Heart right ventricle (tissue), 16 donors: ENCODE measurements at places on chromosomes 13 and 19. TPM values are rescaled to one million over a fixed set of nuclear protein-coding genes. Genes with fewer than 3 reads are reported as not detected.

DNA sequence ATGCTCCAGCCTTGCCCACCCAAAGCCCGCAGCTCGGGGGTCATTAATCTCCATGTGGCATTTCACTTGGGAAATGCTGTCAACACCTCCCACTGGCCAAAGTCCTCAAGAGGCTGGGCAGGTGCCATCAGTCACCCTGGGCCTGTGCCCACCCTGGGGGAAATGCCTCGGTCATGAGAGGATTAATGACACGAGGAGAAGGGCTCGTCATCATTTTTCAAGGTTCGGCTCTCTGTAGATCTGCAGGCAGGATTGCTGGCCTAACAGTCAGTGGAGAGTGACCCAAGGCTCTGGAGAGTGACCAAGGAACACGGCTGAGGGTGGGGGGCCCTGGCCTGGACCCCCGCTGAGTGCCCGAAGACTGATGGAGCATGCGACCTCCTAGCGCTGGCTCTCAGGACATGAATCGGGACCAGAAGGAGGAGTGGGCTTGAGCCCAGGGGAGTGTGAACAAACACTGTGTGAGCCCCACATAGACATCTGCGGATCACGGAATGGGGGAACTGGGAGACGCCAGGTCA is 15.2 kb upstream of the KCTD15 start:
- no peak overlapping the region for H3K27ac ChIP-seq
- no peaks in the 10 kb centered on the region for H3K4me1 ChIP-seq
- DNase-seq, result no peak

- no peaks in the 10 kb centered on the region for H3K4me1 ChIP-seq
- no peak for DNase-seq
- H3K36me3 ChIP-seq, result no peaks in the 10 kb centered on the region
- H3K4me3 ChIP-seq, result no peak overlapping the region
Observed at GRCh38 chr19:56956503-56957226, 116.1 kb upstream of the PEG3 start.

Gene ZNF726
- total RNA-seq, result 0.44 TPM

GRCh38 chr19:34041925-34042521 is 130.3 kb upstream of the LSM14A start:
- no peaks in the 10 kb centered on the region for H3K36me3 ChIP-seq
- H3K27me3 ChIP-seq, result no peaks in the 10 kb centered on the region
- peak; percentile 68 for DNase-seq
- H3K27ac ChIP-seq, result no peak overlapping the region
- no peak overlapping the region for H3K4me3 ChIP-seq
- no peaks in the 10 kb centered on the region for H3K4me1 ChIP-seq

DNA sequence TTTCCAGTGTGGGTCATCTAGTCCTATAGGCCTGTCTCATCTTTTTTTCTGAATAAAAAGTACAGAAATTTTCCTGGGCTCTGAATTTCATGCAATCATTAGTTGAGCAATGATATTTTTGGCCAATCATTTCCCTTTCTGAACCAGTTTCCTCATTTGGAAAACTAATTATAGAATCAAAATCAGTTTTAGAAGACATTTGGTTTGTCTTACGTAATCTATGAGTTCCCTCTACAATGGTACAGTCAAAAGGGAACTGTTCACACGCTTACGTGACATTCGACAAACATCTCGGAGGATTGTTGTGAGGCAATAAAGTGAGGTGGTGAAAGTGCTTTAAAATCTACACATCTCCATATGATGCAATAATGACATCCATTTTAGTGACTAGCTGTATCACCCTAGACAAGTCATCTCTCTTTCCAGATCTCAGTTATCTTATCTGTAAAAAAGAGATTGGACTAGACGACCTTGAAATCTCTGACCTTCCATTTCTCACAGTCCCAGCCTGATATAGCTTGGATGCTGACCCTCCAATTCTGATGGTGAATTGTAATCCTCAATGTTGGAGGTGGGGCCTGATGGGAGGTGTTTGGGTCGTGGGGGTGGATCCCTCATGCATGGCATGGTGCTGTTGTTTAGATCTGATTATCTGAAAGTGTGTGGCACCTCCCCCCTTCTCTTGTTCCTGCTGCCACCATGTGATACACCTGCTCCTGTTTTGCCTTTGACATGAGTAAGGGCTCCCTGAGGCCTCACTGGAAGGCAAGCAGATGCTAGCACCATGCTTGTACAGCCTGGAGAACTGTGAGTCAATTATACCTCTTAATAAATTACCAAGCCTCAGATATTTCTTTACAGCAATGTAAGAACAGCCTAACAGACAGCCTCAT is 26.7 kb downstream of the FLT1 start:
- H3K4me1 ChIP-seq, result peaks cover 77% of the 10 kb centered on the region
- no peak for DNase-seq
- no peaks in the 10 kb centered on the region for H3K36me3 ChIP-seq
- no peaks in the 10 kb centered on the region for H3K27me3 ChIP-seq
- no peak overlapping the region for H3K4me3 ChIP-seq
